Globus pallidus (tissue), 1 donor: ENCODE measurements at places on chromosomes 7 and 10.

DNA sequence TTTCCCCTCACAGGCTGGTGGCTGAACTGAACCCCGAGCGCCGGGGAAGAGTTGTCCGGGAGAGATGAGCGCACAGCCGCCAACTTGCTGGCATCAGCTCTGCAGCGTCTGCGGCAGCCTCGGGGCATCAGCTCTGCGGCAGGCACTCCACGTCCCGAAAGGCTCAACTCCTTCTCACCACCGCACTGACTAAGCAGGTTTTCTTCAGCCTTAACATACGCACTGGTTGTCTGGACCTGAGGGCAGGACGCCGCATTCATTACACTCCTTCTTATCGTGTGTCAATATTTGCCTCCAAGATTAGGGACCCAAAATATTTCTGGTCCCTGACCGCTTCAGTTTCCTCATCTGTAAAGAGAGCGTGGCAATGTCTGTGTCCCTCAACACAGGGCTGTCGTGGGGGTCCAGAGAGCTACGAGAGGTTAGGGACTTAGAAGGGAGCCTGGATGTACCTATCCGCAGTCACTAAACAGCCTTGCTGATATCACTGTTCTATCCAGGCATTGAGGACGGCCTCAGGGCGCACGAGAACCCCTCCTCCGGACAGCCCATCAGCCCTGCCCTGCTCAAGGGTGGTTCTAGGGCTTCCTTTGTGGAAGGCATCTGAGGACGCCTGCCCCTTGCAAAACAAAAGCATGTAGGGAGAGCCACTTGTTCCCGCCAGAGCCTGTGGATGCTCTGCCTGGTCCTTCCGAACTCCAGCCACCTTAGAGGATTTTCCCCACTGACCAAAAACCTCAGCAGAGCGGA lies 42.8 kb upstream of the FIGNL1 start:
- no peak for DNase-seq

- no peak for DNase-seq
These were observed 123.1 kb downstream of the CCNY start for GRCh38 chr10:35459449-35459847.

DNA sequence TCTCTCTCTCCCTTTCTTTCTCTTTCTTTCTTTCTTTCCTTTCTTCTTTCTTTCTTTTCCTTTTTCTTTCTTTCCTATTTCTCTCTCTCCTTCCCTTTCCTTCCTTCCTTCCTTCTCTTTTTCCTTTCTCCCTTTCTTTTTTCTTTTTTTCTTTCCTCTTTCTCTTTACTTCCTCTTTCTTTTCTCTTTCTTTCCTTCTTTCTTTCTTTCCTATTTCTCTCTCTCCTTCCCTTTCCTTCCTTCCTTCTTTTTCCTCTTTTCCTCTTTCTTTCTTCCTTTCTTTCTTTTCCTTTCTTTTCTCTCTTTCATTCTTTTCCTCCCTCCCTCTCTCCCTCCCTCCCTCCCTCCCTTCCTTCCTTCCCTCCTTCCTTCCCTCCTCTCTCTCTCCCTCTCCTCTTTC lies 81.5 kb downstream of the RHOBTB1 start:
- DNase-seq: no peak

DNA sequence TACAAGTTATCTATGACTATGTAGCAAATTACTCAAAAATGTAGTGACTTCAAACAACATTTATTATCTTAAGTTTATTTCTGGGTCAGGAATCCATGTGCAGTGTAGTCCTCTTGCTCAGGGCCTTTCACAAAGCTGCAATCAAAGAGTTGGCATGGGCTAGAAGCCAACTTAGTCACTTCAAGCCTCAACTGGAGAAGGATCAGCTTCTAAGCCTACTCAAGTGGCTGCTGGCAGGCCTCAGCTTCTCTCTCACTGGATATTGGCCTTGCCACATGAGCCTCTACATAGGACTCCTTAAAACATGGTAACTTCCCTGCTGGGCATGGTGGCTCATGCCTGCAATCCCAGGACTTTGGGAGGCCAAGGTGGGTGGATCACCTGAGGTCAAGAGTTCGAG lies 5.0 kb upstream of the NFE2L3 start:
- DNase-seq: no peak

GRCh38 chr7:27183682-27184336 lies 1.2 kb downstream of the HOXA11 start:
- no peak for DNase-seq

GRCh38 chr10:67772894-67773511 lies 65.0 kb downstream of the DNAJC12 start:
- peak; percentile 49 for DNase-seq
